Stimulated activated CD8-positive, alpha-beta memory T cell treated with anti-CD3 and anti-CD28 coated beads, Interleukin-7, amount 100 ng/mL, for 48 hours (primary cell): ENCODE measurements at places on chromosomes 4 and X.

DNA sequence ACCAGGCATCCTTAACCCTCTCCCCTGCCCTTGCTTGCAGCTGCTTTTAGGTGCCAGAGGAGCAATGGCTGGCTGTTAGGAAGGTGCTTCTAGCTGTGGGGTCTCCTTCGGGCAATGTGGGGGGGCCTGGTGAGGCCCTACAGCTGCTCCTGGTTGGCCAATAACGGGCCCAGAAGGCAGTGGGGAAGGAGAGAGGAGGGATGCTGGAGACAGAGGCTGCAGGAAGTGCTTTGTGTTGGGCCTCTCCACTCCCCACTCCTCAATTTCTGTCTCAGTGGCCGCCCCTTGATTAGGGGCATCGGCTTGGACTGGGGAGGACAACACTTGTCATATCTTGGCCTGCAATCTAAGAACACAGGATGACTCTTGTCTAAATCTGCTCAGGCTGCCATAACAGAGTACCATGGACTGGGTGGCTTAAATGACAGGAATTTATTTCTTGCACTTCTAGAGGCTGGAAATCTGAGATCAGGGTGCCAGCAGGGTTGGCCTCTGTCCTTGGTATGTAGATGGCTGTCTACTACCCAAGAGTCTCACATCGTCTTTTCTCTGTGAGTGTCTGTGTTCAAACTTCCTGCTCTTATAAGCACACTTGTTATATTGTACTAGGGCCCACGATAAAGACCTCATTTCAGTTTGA is 374.3 kb downstream of the MID1IP1 start:
- no peak for DNase-seq

- DNase-seq, result no peak
Measured at GRCh38 chr4:88043586-88044340, 36.3 kb downstream of the PKD2 start.

DNA sequence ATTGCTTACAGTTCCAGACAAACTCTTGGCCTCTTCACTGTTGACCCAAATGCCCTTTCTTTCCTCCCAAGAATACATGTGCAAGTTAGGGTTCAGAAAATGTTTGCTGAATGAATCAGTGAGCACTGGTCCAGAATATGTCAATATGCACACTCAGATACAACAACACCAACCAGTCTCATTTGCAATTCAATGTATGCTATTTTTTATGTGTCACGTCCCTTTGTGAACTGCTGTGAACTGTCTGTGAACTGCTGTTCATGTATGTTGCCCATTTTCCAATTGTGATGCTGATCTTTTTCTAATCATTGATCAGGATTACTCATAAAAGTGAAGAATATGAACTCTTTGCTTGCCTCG is 17.8 kb downstream of the GAB3 start:
- no peak for DNase-seq

GRCh38 chr4:140901736-140902336 is 145.7 kb upstream of the TBC1D9 start:
- no peak for DNase-seq

- no peak for DNase-seq
Measured at GRCh38 chrX:100615005-100615404, 21.6 kb downstream of the TSPAN6 start.
